ENCODE measurements at places on chromosomes 4 and X. TPM values are rescaled to one million over a fixed set of nuclear protein-coding genes. Genes with fewer than 3 reads are reported as not detected.

Gene ZNF141
- total RNA-seq = 33.1 TPM

DNA sequence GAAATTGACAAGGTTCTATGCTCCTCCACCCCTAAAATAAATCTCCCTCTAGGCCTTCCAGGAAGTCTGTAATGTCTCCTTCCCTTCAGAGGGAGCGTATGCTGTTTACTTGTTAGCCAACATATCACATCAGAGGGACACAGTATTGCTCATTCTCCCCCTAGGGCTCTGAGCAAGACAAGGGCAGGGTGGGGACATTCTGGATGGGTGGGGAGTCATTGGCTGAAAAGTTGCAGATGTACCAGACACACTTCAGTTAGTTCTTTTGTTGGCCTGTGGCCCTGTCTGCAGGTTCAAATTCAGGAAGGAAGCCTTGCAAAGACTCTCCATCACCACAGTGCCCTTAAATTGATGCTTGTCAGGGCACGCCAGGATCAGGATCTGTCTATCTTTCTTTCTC, 106.3 kb upstream of the TEX13D start:
- no peak overlapping the region for H3K4me3 ChIP-seq
- no peak overlapping the region for H3K27ac ChIP-seq
- no peaks in the 10 kb centered on the region for H3K4me1 ChIP-seq
- no peak for DNase-seq
- no peaks in the 10 kb centered on the region for H3K36me3 ChIP-seq

- no peak overlapping the region for H3K27ac ChIP-seq
- no peaks in the 10 kb centered on the region for H3K27me3 ChIP-seq
- H3K4me1 ChIP-seq = peaks cover 5% of the 10 kb centered on the region
Measured at GRCh38 chr4:40918330-40918729, 168.6 kb downstream of the NSUN7 start.

DNA sequence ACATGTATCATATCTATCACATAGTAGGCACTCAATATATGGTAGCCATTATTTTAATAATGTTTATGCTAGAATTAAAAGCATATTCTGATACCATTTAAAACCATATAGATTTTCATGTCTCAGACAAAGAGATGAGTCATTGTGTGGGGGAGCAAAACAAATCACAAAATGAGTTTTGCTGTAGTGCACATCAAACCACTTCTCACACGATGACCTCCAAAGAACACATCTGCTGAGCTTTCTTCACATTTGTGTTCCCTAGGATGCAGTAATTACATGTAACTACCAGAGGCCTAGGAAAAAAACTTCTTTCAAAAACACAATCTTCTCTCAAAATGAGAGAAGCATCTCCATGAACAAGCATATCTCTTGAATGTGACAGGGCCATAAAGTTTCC, 56.1 kb upstream of the BRS3 start:
- H3K27ac ChIP-seq = no peak overlapping the region
- no peak for DNase-seq
- no peaks in the 10 kb centered on the region for H3K27me3 ChIP-seq
- H3K4me3 ChIP-seq = no peak overlapping the region

Gene SPP1
- total RNA-seq = 256 TPM

DNA sequence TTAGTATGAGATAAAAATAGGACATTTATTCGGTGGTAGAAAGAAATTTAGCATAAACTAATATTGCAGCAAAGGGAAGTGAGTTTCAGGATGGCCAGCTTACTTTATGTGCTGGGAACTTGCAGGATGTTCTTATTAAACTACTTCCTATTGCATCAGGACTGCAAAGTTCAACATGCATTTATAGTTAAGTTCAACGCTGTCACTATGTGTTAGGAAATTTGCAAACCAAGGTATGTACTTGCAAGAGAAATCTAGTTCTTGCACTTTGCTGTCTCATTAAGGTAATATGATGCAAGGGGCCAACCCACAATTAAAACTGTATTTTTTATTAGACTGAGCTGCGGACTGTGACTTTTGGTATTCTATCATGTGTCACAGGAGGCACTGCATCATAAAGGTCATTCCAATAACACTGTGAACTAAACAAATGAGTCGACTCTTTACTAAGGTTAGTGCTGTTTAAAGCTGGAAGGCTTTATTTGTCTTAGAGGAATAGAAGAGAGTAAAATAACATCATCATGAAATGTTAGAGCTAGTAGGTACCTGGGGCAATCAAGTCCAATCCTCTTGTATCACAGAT, 1525.7 kb upstream of the TENM3 start:
- no peaks in the 10 kb centered on the region for H3K36me3 ChIP-seq
- H3K27ac ChIP-seq = no peak overlapping the region
- H3K27me3 ChIP-seq = no peaks in the 10 kb centered on the region
- no peaks in the 10 kb centered on the region for H3K4me1 ChIP-seq

GRCh38 chr4:73613130-73613529, 7.1 kb downstream of the RASSF6 start:
- H3K27me3 ChIP-seq = no peaks in the 10 kb centered on the region
- no peak overlapping the region for H3K27ac ChIP-seq
- no peak for DNase-seq
- no peaks in the 10 kb centered on the region for H3K36me3 ChIP-seq
- no peaks in the 10 kb centered on the region for H3K4me1 ChIP-seq
- H3K4me3 ChIP-seq = no peak overlapping the region

GRCh38 chr4:130542953-130543352, 1447.0 kb downstream of the C4orf33 start:
- H3K4me1 ChIP-seq = no peaks in the 10 kb centered on the region
- H3K27me3 ChIP-seq = no peaks in the 10 kb centered on the region
- no peak for DNase-seq
- H3K4me3 ChIP-seq = no peak overlapping the region
- H3K36me3 ChIP-seq = no peaks in the 10 kb centered on the region
- no peak overlapping the region for H3K27ac ChIP-seq

Gene MAP3K15
- not detected for total RNA-seq

GRCh38 chrX:49176421-49177326, 5.0 kb downstream of the PLP2 start:
- DNase-seq = no peak
- no peaks in the 10 kb centered on the region for H3K27me3 ChIP-seq
- peak overlapping the region; percentile 37 for H3K27ac ChIP-seq
- H3K4me1 ChIP-seq = peaks cover 3% of the 10 kb centered on the region
- no peaks in the 10 kb centered on the region for H3K36me3 ChIP-seq

Gene SHOX
- total RNA-seq = 1.8 TPM

DNA sequence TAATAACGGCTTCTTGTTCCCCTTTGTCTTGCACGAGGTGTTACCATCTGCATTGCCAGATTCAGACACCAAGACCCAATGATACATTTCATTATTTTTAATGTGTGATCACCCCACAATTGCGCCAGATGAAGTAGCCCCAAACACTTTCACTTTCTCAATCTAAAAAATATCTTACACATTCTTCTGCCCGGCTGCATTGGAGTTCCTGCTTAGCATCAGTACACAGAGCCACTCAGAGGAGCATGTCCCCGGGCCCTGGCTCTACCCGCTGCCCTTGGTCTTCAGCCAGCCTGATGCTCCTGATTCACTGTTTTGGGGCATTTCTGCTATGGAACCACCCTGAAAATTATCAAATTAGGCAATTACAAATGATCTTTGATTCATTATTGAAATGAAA, 66.0 kb upstream of the TENM3 start:
- no peaks in the 10 kb centered on the region for H3K27me3 ChIP-seq
- H3K4me3 ChIP-seq = no peak overlapping the region
- no peak overlapping the region for H3K27ac ChIP-seq

- no peaks in the 10 kb centered on the region for H3K36me3 ChIP-seq
- H3K4me3 ChIP-seq = no peak overlapping the region
- no peaks in the 10 kb centered on the region for H3K4me1 ChIP-seq
- no peaks in the 10 kb centered on the region for H3K27me3 ChIP-seq
- DNase-seq = no peak
- no peak overlapping the region for H3K27ac ChIP-seq
Measured at GRCh38 chr4:145956288-145956890, 17.8 kb upstream of the ZNF827 start.

DNA sequence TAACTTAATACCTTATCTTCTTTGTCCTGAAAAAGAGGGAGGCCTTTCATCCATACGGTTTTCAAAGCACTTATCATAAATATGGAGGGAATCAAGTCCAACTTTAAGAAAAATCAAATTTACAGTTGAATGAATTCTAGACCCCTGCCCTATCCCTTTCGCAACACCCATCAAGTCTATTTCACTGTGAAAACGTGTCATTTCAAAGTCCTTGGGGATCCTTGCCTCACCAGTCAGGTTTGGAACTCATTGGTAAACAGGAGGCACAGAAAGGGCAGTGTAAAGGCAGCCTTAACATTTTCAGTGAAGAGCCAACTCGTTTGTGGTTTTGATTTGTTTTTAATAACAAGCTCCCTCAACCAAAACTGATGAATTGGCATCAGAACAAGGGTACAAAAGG, 66.5 kb downstream of the AMOT start:
- no peaks in the 10 kb centered on the region for H3K36me3 ChIP-seq
- no peaks in the 10 kb centered on the region for H3K27me3 ChIP-seq
- H3K4me3 ChIP-seq = no peak overlapping the region
- H3K4me1 ChIP-seq = no peaks in the 10 kb centered on the region

DNA sequence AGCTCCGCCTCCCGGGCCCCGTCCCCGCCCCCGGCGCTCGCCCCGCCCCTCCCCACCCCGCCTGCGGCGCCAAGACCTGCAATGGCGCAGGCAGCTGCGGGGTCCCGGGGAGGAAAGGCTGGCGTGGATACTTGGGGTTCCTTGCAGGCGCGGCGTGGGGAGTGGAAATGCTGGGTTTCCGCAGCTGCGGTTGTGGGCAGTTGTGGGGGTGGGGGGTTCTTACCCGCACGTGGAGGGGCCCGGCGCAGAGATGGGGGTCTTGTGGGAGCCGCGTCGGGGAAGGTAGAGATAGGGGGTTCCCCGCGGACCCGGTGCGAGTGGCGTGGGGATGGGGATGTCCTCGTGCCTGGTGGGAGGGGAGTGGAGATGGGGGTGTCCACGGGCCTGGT, 680 bp upstream of the ASMTL start:
- no peaks in the 10 kb centered on the region for H3K4me1 ChIP-seq
- DNase-seq = no peak
- no peaks in the 10 kb centered on the region for H3K36me3 ChIP-seq
- no peaks in the 10 kb centered on the region for H3K27me3 ChIP-seq
- H3K27ac ChIP-seq = peak overlapping the region; percentile 98

Gene RNF150
- 17.0 TPM for total RNA-seq

DNA sequence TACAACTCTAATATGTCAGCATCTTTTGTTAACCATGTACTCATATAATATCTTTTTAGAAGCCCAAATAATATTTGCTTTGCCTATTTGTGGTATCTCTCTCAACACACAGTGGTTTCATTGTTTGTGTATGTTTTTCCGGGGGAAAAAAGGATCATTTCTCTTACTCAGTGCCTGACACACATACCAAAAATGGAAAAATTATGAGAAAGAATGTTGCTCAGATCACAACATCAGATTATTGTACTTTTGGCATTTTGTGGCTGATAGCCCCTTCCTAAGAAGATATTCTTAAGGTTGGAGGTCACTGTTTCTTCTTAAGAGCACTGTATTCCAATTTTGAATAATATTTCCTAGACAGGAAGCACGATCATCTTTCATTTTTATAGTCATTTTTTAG, 93.6 kb downstream of the PDLIM5 start:
- H3K36me3 ChIP-seq = no peaks in the 10 kb centered on the region
- no peaks in the 10 kb centered on the region for H3K27me3 ChIP-seq
- no peaks in the 10 kb centered on the region for H3K4me1 ChIP-seq
- no peak for DNase-seq
- H3K4me3 ChIP-seq = no peak overlapping the region

DNA sequence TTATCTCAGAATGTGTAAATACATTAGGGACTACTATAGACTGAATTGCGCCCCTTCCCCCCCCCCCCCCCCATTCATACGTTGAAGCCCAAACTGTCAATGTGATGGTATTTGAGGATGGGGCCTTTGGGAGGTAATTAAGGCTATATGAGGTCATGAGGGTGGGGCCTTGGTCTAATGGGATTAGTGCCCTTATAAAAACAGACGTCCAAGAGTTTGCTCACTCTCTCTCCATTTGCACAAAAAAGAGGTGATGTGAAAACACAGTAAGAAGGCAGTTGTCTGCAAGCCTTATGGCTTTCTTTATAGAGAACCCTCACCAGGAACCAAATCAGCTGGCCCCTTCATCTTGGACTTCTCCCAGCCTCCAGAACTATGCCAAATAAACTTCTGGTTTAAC, 15.3 kb downstream of the SPACA5 start:
- H3K36me3 ChIP-seq = no peaks in the 10 kb centered on the region
- no peak overlapping the region for H3K27ac ChIP-seq
- H3K4me3 ChIP-seq = no peak overlapping the region
- DNase-seq = no peak

DNA sequence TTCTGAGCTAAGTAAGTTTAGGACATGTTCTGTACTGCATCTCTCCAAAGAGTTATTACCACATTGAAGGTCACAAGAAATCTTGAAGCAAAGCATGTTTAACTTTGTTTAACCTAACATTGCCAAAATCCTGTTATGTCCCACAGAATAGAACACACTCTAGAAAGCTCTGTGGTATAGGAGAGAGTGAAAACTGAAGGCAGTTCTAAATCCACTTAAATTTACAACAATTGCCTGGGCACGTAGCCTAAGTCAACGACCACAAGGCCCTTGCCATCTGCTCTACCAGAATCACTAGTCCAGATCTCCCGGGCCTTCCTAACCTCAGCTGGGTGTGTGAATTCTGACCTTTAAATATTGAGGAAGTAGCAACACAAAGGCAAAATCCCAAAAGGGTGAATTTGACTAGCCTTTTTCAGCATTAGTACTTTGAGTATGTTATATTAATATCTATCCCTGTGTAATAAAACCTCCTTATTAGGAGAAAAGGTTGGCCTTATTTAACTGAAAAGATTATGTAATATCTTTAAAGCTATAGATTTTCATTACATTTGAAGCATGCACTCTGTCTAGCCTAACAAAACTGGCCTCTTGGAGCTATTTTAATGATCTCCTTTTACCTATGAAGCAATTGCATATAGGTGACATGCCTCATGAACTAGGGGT, 4.5 kb upstream of the MAML3 start:
- H3K4me1 ChIP-seq = no peaks in the 10 kb centered on the region
- no peak overlapping the region for H3K4me3 ChIP-seq
- H3K27me3 ChIP-seq = no peaks in the 10 kb centered on the region
- H3K36me3 ChIP-seq = no peaks in the 10 kb centered on the region
- no peak for DNase-seq

DNA sequence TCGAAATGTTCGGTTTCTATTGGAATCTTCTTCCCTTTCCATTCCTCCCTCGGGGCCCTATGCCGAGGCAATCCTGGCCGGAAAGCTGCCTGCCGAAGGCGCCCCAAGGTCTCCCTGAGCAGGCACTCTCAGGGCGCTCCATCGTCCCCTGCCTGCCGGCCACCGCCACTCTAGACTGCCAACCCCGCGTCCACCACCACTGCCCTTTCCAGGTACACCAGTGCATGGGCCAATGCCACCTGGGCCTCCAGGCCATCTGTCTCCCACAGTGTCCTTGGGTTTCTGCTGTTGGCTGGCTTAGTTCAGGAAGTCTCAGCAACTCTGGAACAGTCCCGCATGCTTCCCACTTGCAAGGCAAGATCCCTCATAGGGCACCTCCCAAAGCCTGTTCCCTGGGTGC, 14.6 kb downstream of the CTAG1A start:
- no peaks in the 10 kb centered on the region for H3K27me3 ChIP-seq
- no peaks in the 10 kb centered on the region for H3K36me3 ChIP-seq
- no peaks in the 10 kb centered on the region for H3K4me1 ChIP-seq
- no peak overlapping the region for H3K4me3 ChIP-seq
- H3K27ac ChIP-seq = no peak overlapping the region
- no peak for DNase-seq

Gene HPGDS
- total RNA-seq = not detected

Gene OPRPN
- total RNA-seq = not detected
